Esophagus squamous epithelium (tissue), 5 donors: ENCODE measurements at places on chromosomes 3 and 15. TPM values are rescaled to one million over a fixed set of nuclear protein-coding genes. Genes with fewer than 3 reads are reported as not detected.
A peak's percentile ranks its signal among the peaks of the same experiment; 100 is the strongest.

DNA sequence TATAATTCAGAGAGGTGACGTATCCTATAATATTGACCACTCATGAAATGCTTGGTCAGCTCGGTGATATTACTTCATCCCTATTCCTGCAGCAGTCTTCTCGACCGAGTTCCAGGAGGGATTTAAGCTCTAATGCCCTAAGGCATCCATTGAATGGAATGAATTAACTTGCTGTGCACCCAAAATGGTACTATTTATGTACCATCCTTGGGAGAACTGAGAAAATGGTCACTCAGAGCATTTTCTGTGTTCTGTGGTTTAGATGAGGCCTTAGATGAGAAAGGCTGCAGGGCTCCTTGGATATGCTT is 638 bp downstream of the BLOC1S6 start:
- H3K27me3 ChIP-seq = no peaks in the 10 kb centered on the region
- peak overlapping the region; percentile 79 for H3K4me3 ChIP-seq
- peaks cover 25% of the 10 kb centered on the region for H3K4me1 ChIP-seq
- peaks cover 14% of the 10 kb centered on the region for H3K36me3 ChIP-seq
- peak overlapping the region; percentile 97 for H3K27ac ChIP-seq

DNA sequence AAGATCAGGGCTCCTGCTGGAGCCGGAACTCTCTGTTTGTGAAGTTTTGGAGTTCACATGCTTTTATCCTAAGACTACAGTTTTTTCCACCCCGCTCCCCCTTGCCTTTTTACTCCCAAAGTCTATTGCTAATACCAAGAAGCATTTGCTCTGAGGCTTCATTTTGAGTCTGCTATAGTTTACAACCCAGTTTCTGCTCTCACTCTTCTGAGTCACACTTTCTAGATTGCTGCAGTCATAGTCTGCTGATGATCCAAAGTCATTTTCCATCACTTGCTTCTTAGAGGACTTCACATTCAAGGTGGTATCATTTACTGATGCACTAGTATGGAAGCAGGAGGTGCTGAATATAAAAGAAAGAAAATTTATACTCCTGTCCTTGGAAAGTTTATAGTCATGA is 937.4 kb downstream of the IGSF11 start:
- H3K36me3 ChIP-seq = no peaks in the 10 kb centered on the region
- H3K4me1 ChIP-seq = no peaks in the 10 kb centered on the region
- DNase-seq = no peak

DNA sequence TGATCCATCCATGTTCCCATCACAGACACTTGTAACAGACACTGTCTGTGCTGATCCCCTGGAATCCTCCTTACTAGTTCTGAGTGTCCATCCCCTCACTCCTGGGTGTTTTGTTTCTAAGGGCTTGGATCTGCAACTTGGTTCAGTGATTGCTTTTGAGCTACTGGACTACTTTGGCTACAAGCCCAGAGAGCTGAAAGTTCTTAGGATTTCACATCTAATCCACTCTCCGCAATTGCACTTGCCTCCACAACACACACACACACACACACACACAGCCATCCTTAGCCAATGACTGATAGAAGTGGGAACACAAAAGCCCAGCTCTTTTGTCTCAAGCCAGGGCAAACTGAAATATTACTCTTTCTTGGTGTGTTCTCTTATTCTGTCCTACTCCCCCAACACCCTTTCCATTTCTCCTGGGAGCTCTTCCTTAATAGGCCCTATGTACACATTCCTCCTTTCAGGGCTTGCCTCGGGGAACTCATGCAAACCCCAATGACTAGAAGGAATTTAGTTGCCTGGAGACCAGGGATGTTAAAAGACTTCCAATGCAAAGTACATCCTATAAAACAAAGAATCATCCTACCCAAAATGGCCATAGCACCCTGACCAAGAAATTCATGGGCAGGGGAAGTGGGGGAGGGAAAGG is 206.1 kb upstream of the UBE2E2 start:
- H3K4me3 ChIP-seq = no peak overlapping the region
- H3K4me1 ChIP-seq = no peaks in the 10 kb centered on the region
- DNase-seq = no peak

DNA sequence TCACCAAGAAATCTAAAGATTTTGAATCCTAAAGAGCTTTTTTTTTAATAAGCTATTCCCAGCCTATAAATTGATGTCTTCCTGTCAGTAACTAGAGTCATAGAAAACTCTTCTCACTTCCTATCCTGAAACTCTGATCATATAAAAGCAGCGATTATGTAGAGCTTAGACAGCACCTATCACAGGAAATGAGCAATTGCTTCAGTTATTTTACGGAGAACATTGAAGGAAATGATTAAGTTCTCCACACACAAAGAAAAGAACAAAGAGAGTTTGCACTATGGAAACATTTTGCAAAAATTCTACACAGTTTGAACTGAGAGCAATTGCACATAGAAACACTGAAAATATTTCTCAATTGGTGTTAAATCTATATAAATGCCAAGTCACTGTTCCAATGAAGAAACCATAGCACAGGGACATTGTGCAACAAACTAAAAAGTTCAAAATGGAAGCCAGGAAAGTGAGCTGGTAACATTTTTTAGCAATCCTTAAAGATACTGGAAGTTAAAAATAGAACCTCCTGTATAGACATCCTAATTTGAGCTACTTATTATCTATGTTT is 291.5 kb upstream of the ARHGEF26 start:
- no peaks in the 10 kb centered on the region for H3K36me3 ChIP-seq
- no peak overlapping the region for H3K4me3 ChIP-seq
- no peak for DNase-seq
- H3K27ac ChIP-seq = no peak overlapping the region
- H3K4me1 ChIP-seq = no peaks in the 10 kb centered on the region

The CA12 gene
- total RNA-seq = 141 TPM

DNA sequence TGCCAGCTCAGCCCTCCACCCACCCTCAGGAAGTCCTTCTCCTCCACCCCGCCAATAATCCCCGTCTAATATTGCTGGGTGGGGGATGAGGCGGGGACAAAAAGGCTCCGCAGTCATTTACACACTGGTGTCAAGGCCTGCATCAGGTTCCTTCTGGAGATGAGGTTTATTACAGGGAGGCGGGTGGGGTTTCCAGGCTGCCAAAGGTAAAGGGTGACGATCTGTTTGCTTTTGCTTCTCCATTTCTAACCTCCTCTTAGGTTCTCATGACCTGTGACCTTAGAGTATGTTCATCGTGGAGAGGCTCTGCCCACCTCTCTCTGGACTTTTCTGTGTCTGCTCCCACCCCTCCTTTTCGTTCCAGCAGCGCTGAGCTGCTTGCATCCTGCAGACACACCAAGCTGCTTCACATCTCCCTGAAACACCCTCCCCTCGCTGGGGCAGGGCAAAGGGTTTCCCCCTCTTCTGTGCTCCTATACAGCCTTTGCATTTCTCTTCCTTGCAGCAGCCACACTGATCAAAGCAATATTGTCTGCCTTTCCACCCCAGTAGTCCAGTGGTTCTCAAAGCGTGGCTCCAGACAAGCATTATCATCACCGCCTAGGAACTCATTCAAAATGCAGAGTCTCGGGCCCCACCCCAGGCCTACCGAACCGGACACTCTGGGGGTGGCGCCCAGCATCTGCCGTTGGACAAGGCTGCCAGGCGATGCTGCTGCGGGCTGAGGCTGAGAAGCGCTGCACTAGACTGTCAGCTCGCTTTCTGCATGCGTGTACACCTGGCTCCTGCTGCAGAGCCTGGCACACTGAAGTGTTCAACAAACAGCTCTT is 26.6 kb downstream of the CA12 start:
- DNase-seq = no peak
- H3K36me3 ChIP-seq = no peaks in the 10 kb centered on the region
- H3K4me3 ChIP-seq = no peak overlapping the region
- no peaks in the 10 kb centered on the region for H3K27me3 ChIP-seq
- H3K27ac ChIP-seq = peak overlapping the region; percentile 52
- peaks cover 14% of the 10 kb centered on the region for H3K4me1 ChIP-seq

GRCh38 chr3:184696697-184697096 is 15.2 kb downstream of the MAGEF1 start:
- H3K36me3 ChIP-seq = no peaks in the 10 kb centered on the region
- no peak overlapping the region for H3K4me3 ChIP-seq
- no peaks in the 10 kb centered on the region for H3K27me3 ChIP-seq
- no peak overlapping the region for H3K27ac ChIP-seq
- DNase-seq = no peak

GRCh38 chr15:99956022-99956775 is 223.0 kb upstream of the LYSMD4 start:
- H3K36me3 ChIP-seq = no peaks in the 10 kb centered on the region
- no peak overlapping the region for H3K4me3 ChIP-seq
- no peak for DNase-seq
- H3K4me1 ChIP-seq = peaks cover 20% of the 10 kb centered on the region
- no peak overlapping the region for H3K27ac ChIP-seq
- H3K27me3 ChIP-seq = no peaks in the 10 kb centered on the region

GRCh38 chr15:42319206-42319605 is 40.1 kb upstream of the CAPN3 start:
- H3K4me1 ChIP-seq = no peaks in the 10 kb centered on the region
- H3K36me3 ChIP-seq = peaks cover 13% of the 10 kb centered on the region
- no peak overlapping the region for H3K27ac ChIP-seq
- no peak overlapping the region for H3K4me3 ChIP-seq

DNA sequence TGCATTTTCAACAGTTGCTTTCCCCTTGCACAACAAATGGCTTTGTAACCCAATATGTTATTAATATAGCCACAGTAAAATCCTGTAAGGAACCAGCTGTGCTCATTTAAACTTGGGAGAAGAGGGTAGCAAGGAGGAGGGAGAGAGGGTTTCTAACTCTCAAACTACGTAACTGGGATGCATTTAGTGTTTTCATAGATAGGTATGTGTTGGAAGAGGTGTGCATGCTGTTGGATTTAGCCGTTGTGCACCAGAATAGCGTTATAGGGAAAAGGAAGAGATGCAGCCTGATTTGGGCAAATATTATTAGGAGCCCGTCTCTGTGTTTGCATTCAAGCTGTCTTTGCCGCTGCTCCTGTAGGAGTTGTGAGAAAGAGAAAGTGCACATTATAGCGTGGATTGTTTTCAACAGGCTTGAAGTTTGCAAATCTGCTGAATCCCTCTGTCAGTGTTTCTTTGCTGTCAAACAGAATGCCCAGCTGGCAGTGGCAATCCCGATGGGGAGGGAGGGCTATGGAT is 39.4 kb downstream of the ARPP21 start:
- no peak for DNase-seq
- H3K27ac ChIP-seq = no peak overlapping the region
- H3K4me3 ChIP-seq = no peak overlapping the region
- H3K4me1 ChIP-seq = no peaks in the 10 kb centered on the region
- H3K27me3 ChIP-seq = no peaks in the 10 kb centered on the region
- H3K36me3 ChIP-seq = no peaks in the 10 kb centered on the region

DNA sequence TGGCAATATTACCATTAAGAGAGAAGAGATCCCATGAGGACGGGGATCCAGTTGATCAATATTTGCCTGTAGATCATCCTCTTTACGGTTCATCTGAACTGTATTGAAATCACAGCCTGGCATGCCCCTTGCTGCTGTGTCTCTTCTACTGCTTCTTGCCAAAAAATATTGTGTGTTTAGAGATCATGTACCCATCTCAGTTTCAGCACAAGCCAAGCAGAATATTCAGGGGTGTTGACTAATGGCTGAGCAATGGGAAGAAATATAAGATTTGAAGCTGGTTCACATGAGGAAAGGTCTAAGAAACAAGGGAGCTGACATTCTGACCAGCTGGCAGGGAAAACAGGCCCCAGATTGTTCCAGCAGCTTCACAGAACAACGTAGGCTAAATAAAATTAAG is 21.3 kb downstream of the ATP13A5 start:
- H3K36me3 ChIP-seq = no peaks in the 10 kb centered on the region
- no peaks in the 10 kb centered on the region for H3K27me3 ChIP-seq
- no peak for DNase-seq
- no peaks in the 10 kb centered on the region for H3K4me1 ChIP-seq
- H3K4me3 ChIP-seq = no peak overlapping the region

The C3orf20 gene
- total RNA-seq = not detected
